ENCODE measurements at places on chromosomes 5 and 9.
A peak's percentile ranks its signal among the peaks of the same experiment; 100 is the strongest.

- DNase-seq: peak; percentile 26
Measured at GRCh38 chr5:119179857-119180641, 109.2 kb downstream of the DMXL1 start.

DNA sequence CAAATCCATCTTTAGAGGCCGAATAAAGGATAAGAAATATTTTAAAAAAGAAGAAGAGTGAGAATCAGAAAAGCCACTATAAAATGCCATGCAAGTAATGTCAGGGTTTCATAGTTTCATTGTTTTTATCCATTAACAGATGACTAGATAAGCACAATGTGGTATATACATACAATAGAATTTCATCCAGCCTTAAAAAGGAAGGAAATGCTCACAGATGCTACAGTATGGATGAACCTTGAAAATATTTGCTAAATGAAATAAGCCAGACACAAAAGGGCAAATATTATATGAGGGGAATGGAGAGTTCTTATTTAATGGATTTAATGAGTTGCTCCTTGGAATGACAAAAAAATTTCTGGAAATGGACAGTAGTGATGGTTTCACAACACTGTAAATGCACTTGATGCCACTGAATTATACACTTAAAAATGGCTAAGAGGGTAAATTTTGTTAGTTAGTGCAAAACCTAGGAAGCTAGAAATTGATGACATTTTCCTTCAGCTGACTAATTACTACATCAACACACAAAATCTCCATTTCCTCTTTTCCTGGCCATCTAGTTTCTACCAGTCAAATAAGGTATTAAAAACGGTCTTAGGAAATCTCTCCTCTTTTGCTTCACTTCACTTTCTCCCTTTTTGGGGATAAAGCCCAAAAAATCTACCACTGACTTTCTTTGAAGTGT lies 86.6 kb downstream of the GNA14 start:
- no peak for DNase-seq

DNA sequence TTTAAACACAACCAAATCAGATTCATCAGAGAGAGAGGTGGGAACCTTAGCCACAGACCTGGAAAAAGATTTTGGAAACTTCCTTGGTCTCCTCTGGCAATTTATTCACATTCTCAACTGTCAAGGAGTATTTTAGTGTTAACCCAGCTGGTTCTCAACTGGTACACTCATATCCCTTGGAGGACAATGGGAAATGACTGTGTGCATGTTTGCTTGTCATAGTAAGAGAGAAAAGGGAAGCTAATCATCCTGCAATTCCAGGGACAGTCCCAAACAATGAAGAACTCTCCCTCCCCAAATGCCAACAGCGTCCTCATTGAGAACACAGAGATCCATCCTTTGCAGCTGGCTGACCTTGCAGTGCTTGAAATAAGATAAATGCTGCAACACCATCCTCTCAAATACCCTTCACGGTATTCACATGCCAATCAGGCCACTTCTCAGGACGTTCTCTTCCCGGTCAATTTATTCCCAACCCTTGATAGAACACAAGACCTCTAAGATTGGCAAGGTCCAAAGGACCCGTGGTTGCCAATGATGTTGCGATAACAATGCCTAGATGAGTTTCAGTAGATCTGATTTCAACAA lies 75.5 kb downstream of the EPB41L4B start:
- DNase-seq: no peak

DNA sequence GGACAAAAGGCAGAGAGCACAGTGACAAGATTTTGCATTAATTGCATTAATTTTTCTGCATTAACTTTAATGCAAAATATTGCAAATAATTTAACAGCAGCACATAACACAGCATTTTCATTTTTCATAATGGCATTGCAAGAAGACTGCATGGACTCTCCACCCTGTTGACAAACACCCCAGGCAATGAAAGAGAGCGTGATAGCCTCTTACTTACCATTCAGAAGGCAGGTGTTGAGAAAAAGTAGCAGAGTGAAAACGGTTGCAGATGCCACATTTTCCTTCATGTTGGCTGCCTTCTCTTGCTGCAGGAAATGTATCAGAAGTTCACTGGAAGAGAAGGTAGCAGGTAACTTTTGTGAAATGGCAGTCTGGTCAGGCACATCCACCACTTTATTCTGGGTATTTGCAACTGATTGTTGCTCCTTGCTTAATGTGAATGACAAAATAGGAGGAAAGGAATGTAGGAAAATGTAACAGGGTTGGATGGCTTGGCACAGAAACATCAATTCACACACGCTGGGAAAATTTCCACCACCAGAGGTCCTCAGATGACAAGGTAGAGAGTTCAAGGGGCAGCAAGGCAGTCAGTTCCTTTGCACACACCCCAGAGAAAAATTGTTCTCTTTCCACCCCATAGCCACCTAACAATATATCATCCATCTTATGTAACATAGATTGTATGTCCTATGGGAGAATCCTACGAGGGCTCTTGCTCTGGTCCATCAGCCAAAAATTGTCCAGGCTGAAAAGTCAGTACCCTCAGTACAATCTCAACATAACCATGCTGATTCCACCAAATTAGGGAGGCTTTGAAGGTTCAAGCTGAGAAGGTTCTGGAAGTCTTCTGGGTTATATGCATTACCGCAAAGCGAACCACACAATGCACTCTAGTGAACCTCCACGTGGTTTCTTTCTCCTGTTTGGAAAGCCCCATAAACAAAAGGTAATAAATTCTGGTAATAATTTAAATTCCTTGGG lies 41.9 kb upstream of the AGXT2 start:
- peak; percentile 53 for DNase-seq

- DNase-seq: peak; percentile 20
Measured at GRCh38 chr5:3602785-3603502, 7.3 kb downstream of the IRX1 start.

DNA sequence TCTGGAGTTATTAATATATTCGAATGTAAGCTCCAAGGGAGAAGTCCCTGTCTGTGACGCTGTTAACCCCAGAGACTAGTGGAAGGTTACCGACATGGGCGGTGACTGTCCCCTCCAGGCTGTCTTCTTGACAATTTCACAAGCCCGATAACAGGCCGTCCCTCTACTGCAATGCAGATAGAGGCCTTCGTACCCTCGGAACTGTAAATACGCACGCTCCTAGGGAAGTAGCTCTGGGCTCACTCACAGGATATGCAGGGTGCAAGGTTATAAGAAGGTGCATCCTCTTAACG lies 680 bp upstream of the RFK start:
- DNase-seq: peak; percentile 34

GRCh38 chr5:131277875-131278740 lies 14.3 kb downstream of the CDC42SE2 start:
- no peak for DNase-seq

DNA sequence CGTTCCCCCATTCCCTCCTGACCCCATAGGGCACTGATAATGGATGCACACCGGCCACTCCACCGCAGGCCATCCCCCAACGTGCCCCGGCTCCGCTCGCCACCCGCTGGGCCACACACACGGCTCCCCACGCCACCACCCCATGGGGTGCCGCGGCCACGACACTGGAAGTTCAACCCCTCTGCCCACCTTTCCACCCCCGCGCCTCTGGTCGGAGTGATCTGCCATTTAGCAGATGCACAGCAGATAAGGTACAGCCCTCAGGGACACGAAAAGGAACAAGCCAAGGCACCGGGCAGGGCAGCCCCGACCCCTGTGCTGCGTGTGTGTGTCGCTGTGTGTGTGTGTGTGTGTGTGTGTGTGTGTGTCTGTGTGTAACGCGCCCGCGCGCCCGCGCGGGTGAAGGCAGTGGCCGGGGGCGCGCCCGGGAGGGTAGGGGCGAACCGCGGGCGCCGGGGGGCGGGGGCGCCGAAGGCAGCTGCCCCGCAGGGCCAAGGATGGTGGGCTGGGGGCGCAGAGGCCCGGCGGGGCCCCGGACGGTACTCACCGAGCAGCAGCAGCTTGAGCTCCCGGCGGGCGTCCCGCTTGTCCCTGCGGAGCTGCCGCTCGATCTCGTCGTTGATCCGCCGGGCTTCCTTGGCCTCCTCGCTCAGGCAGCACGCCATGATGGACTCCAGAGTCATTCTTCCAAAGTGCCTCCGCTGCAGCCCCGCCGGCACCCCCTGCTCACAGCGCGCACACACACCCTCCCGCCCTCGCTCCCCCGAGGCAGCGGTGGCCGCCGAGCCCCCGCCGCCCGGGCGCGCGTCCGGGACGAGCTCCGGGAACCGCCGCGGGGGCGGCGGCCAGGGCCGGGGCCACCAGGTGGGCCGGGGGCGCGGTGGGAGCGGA lies 813 bp downstream of the GNAQ start:
- DNase-seq: peak; percentile 28

DNA sequence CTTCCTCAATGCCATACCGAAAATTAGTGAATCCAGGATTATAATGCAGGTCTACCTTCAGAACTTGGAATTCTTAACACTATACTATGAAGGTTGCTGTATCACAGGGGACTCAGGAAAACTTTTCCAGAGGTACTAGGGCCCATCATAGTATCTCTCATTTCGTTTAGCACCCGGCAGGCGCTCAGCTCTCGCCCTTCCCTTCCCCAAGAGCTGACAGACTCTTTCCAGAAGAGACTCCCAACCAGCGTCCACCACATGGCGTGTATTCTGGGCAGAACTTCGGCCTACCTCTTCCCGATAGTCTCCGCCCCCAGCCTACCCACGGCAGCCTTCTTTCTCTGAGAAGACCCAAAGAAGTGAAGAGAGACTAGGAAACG lies 271 bp downstream of the NOL8 start:
- DNase-seq: no peak

DNA sequence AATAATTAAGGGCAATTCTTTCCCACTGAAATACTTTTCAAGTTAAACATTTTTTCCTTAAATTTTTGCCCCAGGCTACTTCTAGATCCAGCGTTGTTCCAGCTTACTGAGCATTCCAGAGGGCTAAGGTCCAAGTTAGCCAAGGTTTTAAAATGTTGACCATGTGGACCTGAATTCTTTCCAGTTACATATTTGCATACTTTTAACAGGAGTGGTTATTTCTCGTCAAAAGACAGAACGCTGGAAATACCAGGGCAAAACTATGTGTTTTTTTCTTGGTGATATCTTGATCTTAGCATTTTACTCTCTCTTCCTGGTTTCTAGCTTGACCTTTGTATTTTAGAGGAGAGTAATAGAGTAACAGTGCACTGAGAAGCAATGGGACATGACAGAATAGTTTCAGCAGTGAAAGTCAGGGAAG lies 32.8 kb downstream of the TMC1 start:
- peak; percentile 47 for DNase-seq

- peak; percentile 53 for DNase-seq
Measured at GRCh38 chr5:108381350-108381953, 446 bp downstream of the FBXL17 start.

DNA sequence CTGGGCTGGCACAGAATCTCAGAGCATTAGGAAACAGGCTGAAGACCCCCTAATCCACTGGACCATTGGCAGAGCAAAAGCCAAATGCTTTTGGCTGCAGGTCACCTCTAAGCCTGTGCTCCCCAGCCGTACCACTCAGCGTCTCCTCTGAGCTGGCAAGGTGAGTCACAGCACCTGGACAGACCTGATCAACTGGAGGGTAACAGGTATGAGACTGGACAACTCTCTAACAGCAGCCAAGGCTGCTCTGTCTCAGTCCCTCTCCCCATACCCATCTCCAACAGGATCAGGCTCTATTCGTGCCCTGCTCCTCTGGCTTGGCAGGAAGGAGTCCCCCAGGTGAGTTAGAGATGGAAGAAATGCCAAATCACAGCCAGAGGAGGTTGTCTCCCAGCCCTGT lies 4.7 kb downstream of the GOLGA2 start:
- peak; percentile 92 for DNase-seq

DNA sequence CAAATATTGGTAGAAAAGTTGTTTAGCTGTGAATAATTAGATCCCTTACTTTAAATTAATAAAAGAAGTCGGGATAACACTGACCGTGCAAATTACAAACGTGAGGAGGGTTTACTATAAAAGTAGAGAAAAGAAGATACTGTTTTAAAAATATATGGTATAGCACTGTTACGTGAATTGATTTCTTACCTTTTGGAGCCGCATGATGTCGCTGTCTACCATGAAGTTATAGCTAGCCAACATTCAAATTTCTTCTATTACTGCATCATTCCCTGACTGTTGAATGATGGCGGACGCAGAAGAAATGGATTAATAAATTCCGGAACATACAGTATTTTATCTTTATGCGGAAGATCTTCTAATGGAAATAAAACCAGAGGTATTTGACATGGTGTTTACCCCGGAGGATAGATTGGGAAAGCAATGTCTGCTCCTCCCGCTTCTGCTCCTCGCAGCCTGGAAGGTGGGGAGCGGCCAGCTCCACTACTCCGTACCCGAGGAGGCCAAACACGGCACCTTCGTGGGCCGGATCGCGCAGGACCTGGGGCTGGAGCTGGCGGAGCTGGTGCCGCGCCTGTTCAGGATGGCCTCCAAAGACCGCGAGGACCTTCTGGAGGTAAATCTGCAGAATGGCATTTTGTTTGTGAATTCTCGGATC lies at the start of gene PCDHA6:
Gene PCDHA6 (plus strand): TSS at position 257 of the 658 bp plus-strand sequence. CDS start 132 bp downstream, at position 389.
- DNase-seq: no peak

GRCh38 chr5:67986761-67987160 lies 228.8 kb upstream of the PIK3R1 start:
- no peak for DNase-seq

DNA sequence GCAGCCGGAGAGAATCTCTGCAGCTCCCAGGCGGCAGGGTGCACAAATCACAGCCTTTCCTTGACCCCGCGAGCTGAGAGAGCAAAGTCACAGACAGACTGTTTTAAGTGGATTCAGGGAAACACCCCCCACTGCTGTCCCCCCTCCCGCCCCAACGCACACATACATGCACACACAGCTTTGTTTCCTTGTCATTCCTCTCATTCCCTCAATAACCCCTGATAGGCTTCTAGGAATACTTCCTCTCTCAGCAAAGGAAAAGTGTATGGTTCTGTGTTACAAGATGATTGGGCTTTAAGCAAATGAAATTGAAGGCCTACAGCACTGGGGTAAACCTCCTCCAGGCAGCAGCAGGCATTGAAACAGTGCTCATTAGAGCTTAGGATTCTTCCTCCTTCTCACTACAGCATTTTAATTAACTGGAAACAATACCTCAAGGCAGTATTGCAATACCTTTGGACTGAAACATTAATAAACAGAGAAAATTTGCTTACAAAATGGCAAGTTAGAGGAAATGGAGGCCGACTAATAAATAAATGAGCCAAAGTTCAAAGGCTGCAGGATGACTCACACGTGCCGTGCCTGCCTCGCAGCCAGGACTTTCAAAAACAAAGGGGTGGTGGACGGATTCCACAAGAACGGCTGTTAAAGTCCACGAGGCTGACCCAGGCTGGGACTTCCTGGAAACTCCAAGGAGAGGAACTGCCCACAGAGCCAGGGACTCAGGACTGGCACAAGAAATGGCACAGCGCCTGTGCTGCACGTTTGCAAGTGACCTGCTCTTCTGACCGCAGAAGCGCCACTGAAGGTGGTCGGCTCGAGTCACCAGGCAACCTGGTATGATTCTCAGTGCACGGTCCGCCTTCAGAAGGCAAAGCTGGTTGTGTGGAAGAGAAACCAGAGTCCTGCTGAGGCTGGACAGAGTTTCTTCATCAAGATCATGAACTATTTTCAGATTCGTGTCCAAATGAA lies 236.2 kb downstream of the SYK start:
- peak; percentile 69 for DNase-seq

DNA sequence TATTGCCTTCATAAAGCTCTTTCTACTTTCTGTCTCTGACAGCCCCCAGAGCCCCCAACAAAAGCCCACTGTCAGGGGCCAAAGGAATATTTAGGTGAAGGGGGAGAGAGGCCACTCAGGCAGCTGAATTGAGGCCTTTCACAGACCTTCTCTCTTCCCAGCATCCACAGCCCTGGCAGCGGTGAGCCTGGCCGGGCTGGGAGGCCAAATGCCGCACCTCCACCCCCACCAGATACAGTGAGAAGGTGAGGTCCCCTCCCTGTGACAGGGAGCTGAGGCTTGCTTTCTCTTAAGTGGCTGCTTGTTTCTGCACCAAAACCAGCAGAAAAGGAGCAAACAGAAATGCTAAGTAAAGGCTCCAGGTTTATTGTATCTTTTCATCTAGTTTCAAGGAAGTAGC lies 168.1 kb downstream of the ROR2 start:
- no peak for DNase-seq
